ENCODE measurements at places on chromosomes 5 and 9. TPM values are rescaled to one million over a fixed set of nuclear protein-coding genes. Genes with fewer than 3 reads are reported as not detected.

Gene CDKN2B
- total RNA-seq, result not detected

Gene ARL14EPL
- not detected for total RNA-seq

Gene ADGRD2
- total RNA-seq, result not detected

Gene SPDL1
- 8.4 TPM for total RNA-seq

Gene FRMD3
- total RNA-seq, result 27.7 TPM

Gene PCDHGA6
- 4.2 TPM for total RNA-seq

Gene ARL10
- 9.4 TPM for total RNA-seq

Gene FABP6
- total RNA-seq, result not detected

Gene RGS3
- 48.0 TPM for total RNA-seq

Gene ITGA1
- 22.4 TPM for total RNA-seq

Gene PCDHGA11
- total RNA-seq, result 6.8 TPM

Gene PCDHB16
- 1.6 TPM for total RNA-seq

Gene FAM221B
- not detected for total RNA-seq

Gene OR1K1
- not detected for total RNA-seq

Gene HMMR
- 2.6 TPM for total RNA-seq

Gene LTC4S
- 3.7 TPM for total RNA-seq

Gene GADD45G
- total RNA-seq, result 2.1 TPM

Gene GABRA6
- not detected for total RNA-seq

Gene STC2
- 3.1 TPM for total RNA-seq

Gene OR1J2
- not detected for total RNA-seq

Gene TDRD7
- 5.2 TPM for total RNA-seq

Gene DMGDH
- total RNA-seq, result 3.1 TPM

Gene CENPK
- total RNA-seq, result 12.5 TPM

Gene DRD1
- total RNA-seq, result not detected

Gene SLIT3
- total RNA-seq, result 7.8 TPM

Gene MARCHF3
- 18.8 TPM for total RNA-seq

Gene NMUR2
- not detected for total RNA-seq

Gene RPL37
- 2,214 TPM for total RNA-seq

Gene PCDHA7
- total RNA-seq, result 0.52 TPM
